H9 (cell line): ENCODE measurements at places on chromosomes 7 and 10. TPM values are rescaled to one million over a fixed set of nuclear protein-coding genes. Genes with fewer than 3 reads are reported as not detected.
A peak's percentile ranks its signal among the peaks of the same experiment; 100 is the strongest.

SEMA3D gene
- total RNA-seq = 5.4 and 5.6 TPM in 2 replicates

GAD2 gene
- 2.0 and 2.3 TPM in 2 replicates for total RNA-seq

GRCh38 chr7:29300649-29301048 is 106.1 kb downstream of the CHN2 start:
- peaks cover 7% of the 10 kb centered on the region; the same call in 1 of the 2 replicates for H3K4me1 ChIP-seq
- DNase-seq = no peak
- no peak overlapping the region for H3K27ac ChIP-seq
- H3K4me3 ChIP-seq = no peak overlapping the region
- no peaks in the 10 kb centered on the region for H3K36me3 ChIP-seq
- no peaks in the 10 kb centered on the region for H3K27me3 ChIP-seq

DNA sequence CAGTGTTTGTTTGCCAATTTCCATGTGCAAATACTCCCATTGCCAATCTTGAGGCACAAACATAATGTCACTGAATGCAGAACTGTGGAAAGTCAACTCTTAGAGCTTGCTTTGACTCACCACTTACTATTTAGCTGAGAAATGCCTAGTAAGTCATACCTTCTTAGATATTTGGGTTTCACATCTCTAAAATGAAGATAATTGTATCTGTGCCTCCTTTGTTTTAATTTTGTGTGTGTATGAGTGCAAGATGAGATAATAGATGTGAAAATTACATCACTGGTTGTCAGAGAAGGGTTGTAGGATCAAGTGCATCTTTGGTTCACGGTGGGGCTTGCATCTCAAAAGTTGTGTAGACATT is 407.5 kb downstream of the INHBA start:
- no peak for DNase-seq
- no peaks in the 10 kb centered on the region for H3K27me3 ChIP-seq
- H3K4me1 ChIP-seq = no peaks in the 10 kb centered on the region
- no peaks in the 10 kb centered on the region for H3K36me3 ChIP-seq
- no peak overlapping the region for H3K27ac ChIP-seq

GRCh38 chr10:49208996-49209395 is 20.8 kb upstream of the TMEM273 start:
- no peak for DNase-seq
- no peaks in the 10 kb centered on the region; the same call in 1 of the 2 replicates for H3K4me1 ChIP-seq
- H3K27me3 ChIP-seq = no peaks in the 10 kb centered on the region
- H3K4me3 ChIP-seq = no peak overlapping the region

GRCh38 chr10:71863203-71863602 is 12.2 kb upstream of the PSAP start:
- no peak overlapping the region for H3K4me3 ChIP-seq
- no peak for DNase-seq
- H3K36me3 ChIP-seq = 0 out of 3 replicates have a peak, but pooled peaks cover under 1% of the 10 kb centered on the region
- no peak overlapping the region for H3K27ac ChIP-seq
- no peaks in the 10 kb centered on the region for H3K4me1 ChIP-seq
- no peaks in the 10 kb centered on the region for H3K27me3 ChIP-seq

- DNase-seq = no peak
- H3K27me3 ChIP-seq = no peaks in the 10 kb centered on the region
- H3K4me3 ChIP-seq = no peak overlapping the region
- H3K36me3 ChIP-seq = peaks cover 2% of the 10 kb centered on the region; the same call in 2 of the 3 replicates
- H3K4me1 ChIP-seq = no peaks in the 10 kb centered on the region
- no peak overlapping the region for H3K27ac ChIP-seq
These were observed 66.3 kb downstream of the BEND7 start for GRCh38 chr10:13462551-13462950.

DNA sequence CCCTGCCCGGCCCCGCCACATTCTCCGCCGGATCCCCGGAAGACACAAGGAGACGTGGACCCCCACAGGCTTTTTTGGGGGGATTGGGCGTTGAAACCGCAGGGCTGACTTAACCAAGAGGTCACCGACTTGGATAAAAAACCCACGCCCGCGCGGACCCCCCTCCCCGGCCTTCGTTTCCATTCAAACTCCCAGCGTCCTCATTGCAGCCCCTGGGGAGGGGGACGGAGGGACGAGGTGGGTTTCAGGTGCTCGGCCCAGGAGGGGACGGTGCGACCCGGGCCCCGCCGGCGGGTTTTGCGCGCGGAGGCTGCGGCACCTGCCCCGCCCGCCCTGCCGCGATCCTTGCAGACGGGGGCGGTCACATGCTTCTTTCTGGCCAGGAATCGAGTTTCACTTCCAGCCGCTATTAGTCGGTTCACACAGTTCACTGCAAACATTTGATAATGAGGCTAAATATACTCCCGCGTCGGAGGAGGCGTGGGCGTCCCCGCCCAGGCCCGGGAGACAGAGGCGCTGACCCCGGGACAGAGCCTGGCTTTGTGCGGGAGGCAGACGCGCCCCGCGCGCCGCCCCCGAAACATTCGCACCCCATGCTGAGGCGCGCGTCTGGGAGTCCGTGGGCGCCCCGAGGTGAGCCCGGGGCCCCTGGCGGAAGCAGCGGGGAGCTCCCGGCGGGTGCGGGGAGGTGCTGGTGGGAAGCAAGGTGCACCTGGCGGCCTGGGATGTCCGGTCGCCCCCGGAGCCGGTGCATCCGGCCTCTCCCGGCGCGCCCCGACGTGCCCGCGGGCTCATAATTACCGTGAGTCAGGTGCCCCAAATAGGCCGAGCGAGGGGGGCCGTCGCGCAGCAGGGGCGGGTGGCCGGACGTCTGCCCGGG is 2.7 kb upstream of the PDGFA start:
- no peak overlapping the region for H3K27ac ChIP-seq
- H3K27me3 ChIP-seq = peaks cover 30% of the 10 kb centered on the region; the same call in 1 of the 2 replicates
- H3K4me3 ChIP-seq = peak overlapping the region; percentile 78; the same call in 2 of the 3 replicates
